ENCODE measurements at places on chromosomes 11 and 22.

- DNase-seq, result no peak
These were observed 64.7 kb upstream of the CTSC start for GRCh38 chr11:88402192-88402715.

DNA sequence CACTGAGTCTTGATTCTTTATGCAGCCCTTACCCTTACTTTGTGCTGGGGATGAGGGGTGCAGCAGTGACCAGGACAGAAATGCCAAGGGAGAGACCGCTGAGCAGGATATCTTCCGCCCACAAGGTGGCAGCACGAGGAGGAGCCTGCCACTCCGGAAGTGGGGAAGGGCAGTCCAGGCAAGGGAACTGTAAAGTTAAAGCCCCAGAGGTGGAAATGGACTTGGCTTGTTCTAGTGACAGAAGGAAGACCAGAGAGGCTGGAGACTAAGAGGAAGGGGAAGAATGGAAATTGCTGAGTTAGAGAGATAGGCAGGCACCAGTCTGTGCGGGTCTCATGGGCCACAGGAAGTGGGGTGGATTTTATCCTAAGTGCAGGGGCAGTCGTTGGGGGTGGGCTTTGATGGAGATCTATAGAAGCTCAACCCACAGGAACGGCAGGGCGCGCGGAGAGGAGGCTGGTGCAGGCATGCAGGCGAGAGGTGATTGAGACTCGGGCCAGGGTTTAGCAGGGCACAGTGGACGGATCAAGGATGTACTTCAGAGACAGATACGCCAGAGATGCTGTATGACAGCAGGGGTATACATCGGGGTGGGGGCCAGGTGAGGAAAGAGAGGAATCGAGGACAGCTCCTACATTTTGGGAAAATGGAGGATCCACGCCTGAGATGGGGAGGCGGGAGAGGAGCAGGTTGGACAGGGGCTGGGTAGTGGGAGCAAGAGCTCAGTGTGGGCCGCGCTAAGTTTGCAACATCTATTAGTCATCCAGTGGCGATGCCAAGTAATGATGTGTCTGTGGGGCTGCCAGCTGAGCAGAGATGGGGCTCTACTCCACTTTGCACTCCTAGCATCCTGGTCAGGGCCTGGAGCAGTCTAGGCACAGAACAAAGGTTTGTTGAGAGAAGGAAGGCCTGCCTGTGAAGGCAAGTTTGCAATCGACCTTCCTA is 3.3 kb upstream of the GRK2 start:
- DNase-seq, result no peak

DNA sequence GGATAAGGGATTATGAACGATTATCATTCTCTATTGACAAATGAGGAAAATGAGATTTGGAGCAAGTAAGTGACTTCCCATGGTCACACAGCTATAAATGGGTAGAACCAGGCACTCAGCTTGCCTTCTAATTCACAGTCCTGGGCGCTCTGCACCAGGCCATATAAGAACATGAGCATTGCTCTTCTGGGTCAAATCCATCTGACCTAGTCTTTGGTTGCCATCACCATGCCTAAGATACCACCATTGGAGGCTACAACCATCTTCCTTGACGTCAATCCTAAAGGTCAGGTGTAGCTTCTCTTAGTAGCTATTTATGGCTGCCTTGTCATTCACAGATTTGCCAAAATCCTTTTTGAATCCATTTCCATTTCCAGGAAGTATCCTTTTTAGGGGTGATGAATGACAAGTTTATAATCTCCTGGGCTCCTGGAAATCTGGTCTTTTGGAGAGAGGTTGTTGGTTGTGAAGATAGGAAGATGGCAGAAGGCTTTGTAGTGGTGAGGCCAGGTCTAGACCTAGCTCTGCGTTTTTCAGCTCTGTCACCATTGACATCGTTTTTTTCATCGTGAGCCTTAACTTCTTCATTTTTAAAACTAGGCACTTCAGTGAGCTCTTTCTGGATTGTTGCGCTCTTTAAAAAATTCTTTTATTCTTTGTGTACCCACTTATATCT is 11.1 kb downstream of the ZBTB16 start:
- no peak for DNase-seq

DNA sequence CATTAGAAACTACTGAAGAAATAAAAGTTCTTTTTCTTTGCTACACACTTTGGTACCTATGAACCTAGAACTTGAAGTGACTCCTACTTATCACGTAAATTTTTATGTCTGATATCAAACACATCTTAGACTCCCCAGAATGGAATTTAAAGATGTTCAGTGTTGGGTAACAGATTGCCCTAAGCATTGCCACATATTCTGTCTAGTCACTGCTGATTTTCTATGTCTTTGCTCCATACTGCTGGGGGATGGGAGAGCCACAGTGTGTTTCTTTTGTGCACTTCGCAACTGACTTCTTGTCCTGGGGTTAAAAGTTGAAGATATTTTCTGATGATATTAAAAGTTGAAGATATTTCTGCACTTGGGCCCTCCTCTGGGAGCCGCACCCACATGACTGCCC is 19.4 kb upstream of the MYO18B start:
- DNase-seq, result no peak

DNA sequence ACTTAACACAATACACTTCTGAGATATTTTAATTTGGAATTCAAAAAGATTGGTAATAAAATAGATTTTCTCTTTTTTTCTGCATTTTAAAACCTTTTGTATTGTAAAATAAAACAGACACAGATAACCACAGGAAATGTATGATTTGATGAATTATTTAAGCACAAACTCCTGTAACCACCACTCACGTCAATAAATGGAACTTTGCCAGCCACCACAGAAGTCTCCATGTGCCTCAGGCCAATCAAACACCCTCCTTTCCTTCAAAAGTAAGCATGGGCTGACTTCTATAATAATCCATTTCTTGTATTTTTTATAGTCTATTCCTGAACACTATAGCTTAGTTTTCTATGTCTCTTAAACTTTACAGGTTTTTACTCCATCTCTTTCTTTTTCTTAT is 721.7 kb downstream of the DLG2 start:
- no peak for DNase-seq

GRCh38 chr22:22552630-22553029 is 6.4 kb downstream of the PRAME start:
- DNase-seq, result no peak

- DNase-seq, result no peak
These were observed 32.6 kb downstream of the TEAD1 start for GRCh38 chr11:12706545-12707499.

GRCh38 chr22:32660292-32660691 is 141.2 kb upstream of the TIMP3 start:
- DNase-seq, result peak; percentile 1

DNA sequence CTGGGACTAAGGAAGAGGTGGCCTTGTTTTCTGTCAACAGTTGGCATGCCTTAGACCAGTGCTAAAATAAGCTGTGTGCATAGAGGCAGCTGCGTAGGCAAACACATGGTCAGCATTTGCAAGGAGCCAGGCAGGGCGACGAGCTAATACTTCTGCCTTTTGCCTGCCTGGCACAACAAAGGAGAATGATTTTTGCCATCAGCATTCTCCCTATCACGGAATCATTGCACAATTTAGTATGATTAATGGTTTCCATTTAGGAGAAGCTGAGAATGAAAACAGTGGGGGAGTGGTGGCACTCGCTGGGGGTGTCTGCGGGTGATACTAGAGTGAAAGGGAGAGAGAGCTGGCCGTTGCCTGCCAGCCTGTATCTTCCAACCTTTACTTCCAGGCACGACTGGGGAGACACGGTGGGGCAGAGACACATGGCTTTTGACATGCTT is 336.0 kb downstream of the CADM1 start:
- DNase-seq, result peak; percentile 12

- DNase-seq, result no peak
These were observed 132.1 kb upstream of the DDI1 start for GRCh38 chr11:103904324-103904667.

GRCh38 chr11:49499117-49499516 is 290.7 kb upstream of the FOLH1 start:
- DNase-seq, result no peak

Data from NCI-H2107 (cell line).